RPMI8226 (cell line): ENCODE measurements at places on chromosomes 6 and 20.

DNA sequence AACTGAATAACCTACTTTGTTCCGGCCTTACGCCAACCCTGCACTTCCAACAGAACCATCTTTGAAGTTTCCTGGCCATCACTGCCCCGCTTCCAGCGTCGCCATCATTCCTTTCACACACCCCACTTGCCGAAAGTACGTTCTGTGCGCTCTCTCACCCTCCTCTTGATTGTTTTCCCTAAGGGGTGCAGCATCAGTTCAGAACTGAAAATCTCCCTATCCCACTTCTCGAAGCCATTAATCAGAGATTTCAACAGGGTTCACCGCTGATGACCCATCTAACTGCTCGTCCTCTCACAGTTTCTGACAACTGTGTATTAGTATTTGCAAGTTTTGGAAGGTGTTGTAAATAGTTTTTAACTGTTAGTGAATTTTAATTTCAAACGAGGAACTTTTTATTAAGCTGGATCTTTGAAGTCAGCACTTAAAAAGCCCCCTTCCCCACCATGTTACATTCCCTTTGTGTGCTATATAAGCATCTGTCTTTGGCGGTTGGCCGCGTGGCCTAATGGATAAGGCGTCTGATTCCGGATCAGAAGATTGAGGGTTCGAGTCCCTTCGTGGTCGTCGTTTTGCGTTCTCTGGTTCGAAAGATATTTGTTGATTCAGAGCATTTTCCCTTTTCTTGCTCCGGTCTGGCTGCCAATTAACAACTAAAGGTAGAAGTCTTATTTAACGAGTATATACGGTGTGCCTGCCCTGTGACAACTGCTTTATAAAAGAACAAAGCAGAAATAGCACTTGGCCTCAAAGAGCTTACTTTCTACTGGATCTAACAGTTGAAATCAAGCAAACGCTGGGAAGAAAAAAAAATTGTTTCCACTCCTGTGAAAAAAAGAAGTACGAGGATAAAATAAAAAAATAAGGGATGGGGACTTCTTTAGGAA, 42.6 kb downstream of the TRIM27 start:
- DNase-seq: peak; percentile 87

- DNase-seq: peak; percentile 77
Observed at GRCh38 chr20:32761831-32762753, at the start of gene DNMT3B. DNMT3B (plus strand) TSS chr20:32762385; CDS start chr20:32780324, 17,939 bp downstream.

DNA sequence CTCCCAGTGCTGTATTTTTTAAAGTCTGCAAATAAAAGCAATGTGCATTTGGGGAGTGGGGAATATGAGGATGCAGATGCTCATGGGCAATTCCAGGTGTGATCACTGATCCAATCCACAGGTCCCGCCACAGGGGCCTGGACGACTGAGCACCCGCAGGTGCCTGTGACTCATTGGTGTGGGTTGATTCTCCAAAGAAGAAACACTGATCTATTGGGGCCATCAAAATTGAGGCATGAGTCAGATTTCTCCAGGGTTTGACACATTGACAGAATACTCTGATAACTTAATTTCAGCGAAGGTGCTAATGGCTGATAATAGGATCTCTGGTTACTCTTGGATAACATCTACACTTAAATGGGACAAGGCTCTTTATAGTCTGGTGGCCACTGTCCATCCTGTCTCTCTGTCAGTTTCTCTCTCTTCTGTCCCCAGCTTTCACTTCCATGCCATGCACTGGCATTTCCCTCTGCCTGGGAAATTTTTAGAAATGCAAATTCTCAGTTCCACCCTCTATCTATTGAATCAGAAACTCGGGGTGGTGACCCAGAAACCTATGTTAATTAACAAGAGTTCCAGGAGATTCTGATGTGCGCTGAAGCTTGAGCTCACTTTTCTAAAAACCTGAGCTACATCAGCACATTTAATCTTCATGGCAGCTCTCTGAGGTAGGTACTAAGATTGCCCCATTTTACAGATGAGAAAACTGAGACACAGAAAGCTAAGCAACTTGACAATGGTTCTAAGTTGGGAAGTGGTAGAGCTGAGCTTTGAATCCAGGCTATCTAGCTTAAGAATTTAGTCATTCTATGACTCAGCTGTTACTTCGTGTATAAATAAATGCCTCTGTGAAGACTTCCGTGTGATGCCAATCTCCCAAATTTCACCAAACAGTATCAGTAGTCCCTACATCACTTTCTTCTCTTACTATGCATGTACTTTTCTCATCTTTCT, 10.2 kb upstream of the RCAN2 start:
- no peak for DNase-seq

GRCh38 chr6:159035891-159036290, 8.9 kb downstream of the TAGAP start:
- no peak for DNase-seq

DNA sequence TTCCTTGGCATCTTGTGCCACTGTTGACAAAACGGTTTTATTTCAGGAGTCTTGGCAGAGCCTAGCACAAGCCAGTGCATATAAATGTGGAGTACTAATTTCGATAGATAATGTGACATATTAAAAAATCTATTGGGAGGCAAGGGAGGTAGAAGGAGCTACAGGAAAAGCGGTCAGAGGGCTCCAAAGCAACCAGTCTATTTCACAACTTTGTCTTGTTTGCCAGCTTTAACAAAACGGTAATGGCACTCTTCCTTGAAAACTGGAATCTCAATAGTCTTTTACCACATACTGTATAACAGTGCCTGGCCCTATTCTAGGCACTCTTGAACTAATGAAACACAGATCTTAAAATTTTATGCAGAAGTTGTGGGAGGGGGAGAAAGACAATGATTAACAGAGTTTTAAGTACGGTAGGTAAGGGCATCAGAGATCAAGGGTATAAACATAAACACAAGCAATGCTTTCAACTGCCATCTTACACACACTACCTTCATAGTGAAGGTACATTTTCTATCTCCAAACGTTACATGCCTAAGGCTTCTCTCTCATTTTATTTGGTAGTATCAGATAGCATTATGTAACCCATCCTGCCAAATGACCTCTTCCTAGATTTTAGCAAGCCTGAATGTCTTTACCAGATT, 33.5 kb upstream of the SYNCRIP start:
- DNase-seq: no peak

DNA sequence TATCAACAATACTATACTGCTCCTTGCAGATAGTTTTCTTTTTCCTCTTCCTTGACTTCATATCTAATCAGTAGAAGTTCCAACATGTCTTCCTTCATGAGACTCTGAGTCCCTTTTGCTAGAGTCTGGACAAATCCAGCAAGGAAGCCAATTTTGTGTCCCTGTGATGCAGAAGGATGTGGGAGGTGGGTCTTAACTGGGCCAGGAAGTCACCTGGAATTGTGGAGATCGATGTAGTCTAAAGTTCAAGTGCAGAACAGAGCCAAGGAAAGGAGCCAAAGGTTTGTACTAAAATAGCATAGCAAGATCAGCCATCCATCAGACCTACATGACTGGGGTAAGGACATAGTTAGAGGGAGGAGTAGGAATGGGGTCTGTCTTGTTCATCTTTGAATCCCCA, 37.6 kb downstream of the SPTLC3 start:
- DNase-seq: no peak

- DNase-seq: peak; percentile 83
Observed at GRCh38 chr6:235763-236360, 56.4 kb upstream of the DUSP22 start.

DNA sequence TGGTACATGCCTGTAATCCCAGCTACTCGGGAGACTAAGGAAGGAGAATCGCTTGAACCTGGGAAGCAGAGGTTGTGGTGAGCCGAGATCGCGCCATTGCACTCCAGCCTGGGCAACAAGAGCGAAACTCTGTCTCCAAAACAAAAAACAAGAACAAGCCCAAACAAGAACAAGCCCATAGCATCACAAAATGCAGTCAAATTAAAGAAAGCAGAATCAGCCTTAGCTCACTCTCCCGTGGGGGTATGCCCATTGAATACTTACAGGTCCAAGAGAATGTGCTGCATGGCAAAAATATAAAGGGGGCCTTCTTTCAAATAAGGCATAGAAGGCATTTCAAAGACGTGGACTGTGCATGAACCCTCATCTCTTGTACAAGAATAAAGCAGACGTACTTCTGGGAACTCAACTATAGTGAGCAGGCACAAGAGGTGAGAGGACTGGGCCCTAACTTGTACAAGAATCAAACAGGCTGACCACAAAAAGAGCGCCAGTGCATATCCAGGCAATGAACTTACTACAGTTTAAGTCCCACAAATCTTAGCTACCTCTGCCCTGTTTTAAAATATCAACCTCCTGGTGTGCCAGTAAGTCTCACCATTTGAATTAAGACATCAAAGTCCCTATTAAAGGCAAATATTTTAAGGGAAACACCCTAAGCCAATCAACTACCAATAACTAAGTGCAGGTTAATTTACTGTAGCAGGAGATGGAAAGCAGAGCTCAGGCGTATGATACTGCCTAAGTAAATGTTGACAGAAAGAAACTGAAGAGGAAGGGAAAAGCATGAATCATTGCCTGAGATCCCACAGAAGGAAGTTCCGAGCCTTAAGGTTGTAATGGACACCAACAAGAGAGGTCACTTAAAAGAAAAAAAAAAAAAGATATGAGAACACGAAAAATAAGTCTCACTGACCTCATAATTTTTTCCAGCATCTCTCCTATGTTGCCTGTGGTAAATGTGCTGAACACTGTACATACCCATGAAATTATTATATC, 37.4 kb downstream of the TOMM6 start:
- DNase-seq: no peak

GRCh38 chr6:151630991-151631655, 137.3 kb downstream of the CCDC170 start:
- no peak for DNase-seq
